ENCODE measurements at places on chromosomes 13 and 19.
A peak's percentile ranks its signal among the peaks of the same experiment; 100 is the strongest.

GRCh38 chr13:35481777-35482176 lies 5.3 kb upstream of the MAB21L1 start:
- DNase-seq = no peak

GRCh38 chr19:56476651-56477428 lies at the start of gene ZNF667:
Gene ZNF667 (minus strand): TSS chr19:56477345. CDS start chr19:56462370, 14,975 bp downstream.
- peak; percentile 67 for DNase-seq

- DNase-seq = no peak
These were observed 7.0 kb downstream of the TMEM221 start for GRCh38 chr19:17441241-17442021.

DNA sequence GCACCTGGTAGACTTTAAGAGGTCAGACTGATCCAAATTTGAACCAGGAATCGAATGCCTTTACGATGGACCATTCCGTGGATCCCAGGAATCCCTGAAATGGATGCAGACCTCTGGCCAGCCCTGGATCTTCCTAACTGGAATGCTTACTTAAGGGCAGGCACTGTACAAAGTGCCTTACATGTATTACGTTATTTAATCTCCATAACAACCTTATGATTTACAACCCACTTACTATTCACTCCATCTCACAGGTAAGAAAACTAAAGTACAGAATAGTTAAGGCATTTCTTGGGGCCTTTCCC lies 93.6 kb downstream of the HSPH1 start:
- no peak for DNase-seq

GRCh38 chr19:48152551-48152950 lies 17.6 kb downstream of the LIG1 start:
- DNase-seq = peak; percentile 54

DNA sequence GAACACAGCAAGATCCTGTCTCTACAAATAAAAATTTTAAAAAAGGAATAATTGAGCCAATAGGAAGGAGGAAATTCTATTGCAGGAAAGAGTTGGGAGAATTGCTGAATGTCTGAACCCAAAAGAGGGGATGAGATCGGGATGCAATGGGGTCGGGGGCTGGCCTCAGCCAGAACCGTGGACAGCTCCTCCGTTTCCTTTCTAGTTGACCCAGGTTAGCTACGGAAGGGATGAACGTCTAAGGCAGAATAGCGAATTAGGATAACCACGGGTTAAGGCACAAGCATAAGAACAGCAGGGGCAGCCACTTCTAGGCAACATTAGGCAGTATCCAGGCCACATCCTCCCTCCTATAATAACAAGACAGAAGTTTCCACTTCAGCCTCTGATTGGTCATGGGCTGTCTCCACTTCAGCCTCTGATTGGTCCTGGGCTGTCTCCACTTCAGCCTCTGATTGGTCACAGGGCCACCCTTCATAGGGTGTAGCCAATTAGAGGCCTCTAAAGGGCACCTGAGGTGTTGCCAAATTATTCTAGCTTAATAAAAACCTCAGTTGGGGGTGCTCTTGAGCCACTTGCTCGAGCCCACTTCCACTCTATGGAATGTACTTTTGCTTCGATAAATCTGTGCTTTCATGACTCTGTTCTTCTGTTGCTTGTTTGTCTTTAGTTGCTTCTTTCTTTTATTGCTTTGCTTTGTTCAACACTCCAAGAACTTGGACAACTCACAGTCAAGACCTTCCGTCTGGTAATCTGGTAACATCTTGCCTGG lies 24.9 kb upstream of the TPM4 start:
- DNase-seq = peak; percentile 42
